ENCODE measurements at places on chromosomes 12 and 14.

DNA sequence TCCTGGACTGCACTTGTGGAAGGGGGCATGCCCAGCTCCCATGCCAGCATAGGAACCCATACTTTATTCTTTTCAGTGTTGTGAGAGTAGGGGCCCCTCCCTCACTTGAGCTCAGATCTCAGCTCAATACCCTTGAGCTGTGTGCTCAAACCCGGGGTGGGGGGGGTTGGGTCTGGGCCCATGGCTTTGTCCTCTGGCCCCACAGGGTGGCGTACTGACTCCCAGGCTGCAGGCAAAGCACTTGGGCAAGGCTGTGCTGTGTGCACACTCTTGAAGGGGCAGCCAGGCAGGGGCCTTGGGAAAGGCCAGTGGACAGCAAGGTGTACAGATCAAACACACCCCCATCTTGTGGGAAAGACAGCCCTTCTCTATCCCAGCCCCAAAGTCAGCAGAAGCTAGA lies 81.8 kb downstream of the WIF1 start:
- DNase-seq = no peak

DNA sequence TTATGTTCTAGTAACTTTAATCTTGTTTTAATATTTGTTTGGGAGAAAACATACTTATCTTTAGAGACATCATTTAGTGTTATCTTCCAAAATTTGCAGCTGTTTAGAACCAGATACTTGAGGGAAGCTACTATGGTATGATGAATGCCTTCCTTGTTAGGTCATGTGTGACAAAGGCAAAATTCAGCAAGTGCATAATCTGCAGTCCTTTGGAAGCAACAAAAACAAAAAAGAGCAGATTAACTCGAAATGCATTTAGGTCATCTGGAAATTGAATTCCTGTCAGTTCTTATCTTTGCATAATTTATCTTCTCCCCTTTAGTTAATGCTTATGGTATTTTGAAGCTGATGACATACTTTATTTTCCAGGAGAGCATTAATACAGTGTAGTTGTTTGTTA lies 3.5 kb downstream of the FBXO34 start:
- no peak for DNase-seq

DNA sequence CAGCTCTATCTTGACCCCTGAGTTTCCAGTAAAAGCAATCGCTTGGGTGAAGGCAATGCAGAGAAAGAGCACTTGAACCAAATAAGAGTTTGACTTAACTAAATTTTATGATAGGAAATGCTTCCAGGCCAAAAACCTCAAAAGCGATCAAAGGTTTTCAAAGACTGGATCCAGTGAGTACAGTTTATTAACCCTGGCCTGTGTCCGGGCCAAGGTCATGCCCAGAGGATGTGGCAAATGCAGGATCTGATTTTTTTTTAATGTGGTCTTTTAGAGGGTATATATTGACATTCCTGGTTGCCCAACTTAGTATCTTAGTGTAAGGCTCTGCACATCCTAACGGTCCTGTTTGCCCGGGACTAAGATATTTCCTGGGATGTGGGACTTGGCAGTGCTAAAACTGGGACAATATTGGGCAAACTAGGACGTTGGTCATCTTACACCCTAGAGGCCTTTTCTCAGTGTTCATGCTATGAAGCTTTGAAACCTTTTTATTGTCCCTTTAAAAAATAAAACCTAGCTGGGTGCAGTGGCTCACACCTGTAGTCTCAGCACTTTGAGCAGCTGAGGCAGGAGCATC lies 40.1 kb upstream of the TMED10 start:
- no peak for DNase-seq

DNA sequence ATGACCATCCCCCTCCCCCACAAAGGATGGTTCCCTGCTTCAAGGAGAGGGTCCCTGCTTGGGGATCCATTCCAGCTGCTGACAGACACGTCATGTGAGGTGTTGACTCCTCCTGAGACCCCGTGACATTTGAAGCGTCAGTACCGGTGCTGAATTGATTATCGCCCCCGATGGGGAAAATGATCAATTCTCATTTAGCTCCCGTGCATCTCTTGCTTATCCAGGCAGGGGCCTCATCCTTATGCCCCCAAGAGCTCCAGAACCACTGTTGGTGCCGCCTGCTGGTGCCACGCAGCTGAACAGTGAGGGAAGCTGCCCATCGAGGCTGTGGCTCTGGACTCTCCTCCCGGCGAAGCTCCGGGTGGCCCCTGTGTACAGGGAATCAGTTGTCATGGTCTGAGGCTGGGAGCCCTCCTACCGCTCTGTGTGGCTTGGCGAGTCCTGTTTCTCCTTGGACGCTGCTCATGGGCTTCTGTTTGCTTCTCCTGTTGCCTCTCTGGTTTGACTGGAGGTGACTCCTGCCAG lies 4.6 kb downstream of the KIF26A start:
- no peak for DNase-seq

GRCh38 chr12:117059156-117059555 lies 40.1 kb downstream of the TESC start:
- DNase-seq = no peak

GRCh38 chr14:99675951-99676350 lies 8.1 kb upstream of the CYP46A1 start:
- no peak for DNase-seq

DNA sequence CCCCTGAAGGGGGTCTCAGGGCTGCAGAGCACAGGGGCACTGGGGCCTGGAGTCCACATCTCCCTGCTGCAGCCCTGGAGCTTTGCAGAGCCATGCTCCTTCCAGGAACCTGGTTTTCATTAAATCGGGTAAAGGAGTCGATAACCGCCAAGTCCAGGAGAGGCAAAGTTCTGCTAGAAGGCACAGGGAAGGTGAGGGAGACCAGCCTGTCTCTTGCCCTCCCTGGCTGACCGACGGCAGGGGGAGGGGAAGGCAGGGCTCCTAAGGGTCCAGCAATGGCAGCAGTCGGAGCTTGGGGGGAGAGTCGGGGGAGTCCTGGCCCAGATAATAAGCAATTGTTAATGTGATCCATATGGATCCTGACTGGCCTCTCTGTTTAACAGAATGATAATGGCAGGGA lies 3.0 kb downstream of the FIGNL2 start:
- no peak for DNase-seq

DNA sequence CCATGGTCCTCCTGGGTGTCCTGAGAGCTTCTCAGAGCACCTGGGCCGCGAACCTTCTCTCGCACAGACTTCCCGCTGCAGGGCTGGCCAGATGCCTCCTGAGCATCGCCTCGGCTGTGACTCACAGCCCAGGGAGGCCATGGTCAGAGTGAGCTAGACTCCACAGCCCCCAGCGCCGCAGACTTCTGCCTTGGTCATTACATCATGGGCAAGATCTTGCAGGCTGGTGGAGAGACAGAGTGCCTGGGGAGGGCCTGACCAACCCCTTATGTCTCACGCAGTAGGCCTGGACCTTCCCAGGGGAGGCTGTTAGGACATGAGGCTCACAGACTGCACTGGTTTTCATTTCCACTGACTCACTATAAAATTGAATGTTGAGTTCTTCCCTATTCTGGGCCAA lies 41.8 kb downstream of the SMOC1 start:
- no peak for DNase-seq

DNA sequence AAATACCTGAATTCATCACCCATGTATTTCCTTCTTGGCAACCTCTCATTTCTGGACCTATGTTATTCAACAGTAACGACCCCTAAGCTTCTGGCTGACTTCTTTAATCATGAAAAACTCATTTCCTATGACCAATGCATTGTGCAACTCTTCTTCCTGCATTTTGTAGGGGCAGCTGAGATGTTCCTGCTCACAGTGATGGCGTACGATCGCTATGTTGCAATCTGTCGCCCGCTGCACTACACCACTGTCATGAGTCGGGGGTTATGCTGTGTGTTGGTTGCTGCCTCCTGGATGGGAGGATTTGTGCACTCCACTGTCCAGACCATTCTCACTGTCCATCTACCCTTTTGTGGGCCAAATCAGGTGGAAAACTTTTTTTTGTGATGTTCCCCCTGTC lies 356 bp downstream of the OR4Q2 start:
- DNase-seq = no peak

- no peak for DNase-seq
Measured at GRCh38 chr12:84912198-84913128, at the start of gene SLC6A15. Gene SLC6A15, minus strand, starts transcription at chr12:84912799. Its CDS starts 20,679 bp downstream, at chr12:84892120.

GRCh38 chr12:19002216-19002615 lies 127.3 kb upstream of the PLEKHA5 start:
- DNase-seq = no peak

DNA sequence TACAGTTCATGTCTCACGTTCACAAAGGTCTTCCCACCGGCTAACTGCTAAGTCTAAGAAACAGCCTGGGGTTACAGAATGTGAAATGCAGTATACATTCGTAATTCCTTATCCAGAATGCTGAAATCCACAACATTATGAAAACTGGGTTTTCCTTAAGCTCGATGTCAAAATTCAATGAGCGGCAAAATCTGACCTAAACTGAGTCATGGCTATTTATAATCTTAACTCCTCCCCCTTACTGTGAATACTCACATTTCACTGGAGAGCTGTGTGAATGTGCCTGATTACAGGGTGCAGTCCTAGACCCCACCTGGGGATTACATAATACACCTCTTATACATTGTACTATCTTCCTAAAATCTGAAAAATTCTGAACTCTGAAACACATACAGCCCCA lies 35.3 kb downstream of the STX2 start:
- DNase-seq = no peak

DNA sequence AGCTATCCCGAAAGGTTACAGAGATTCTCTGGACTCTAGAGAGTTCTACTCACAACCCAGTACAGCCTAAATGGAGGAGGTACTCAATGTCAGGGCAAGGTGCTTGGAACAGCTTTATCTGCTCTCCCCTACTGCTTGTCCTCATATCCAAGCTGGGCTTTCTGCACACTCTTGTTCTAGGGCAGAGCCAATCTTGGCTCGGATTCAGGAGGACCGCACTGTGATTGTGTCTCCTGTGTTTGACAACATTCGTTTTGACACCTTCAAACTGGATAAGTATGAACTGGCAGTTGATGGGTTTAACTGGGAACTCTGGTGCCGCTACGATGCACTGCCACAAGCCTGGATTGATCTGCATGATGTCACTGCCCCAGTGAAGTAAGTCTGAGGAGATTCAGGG lies 25.0 kb downstream of the GALNT8 start:
- no peak for DNase-seq

GRCh38 chr12:118436002-118436730 lies 59.8 kb downstream of the SUDS3 start:
- no peak for DNase-seq

- no peak for DNase-seq
Measured at GRCh38 chr12:27646149-27646548, 50.1 kb upstream of the REP15 start.

- no peak for DNase-seq
Measured at GRCh38 chr12:15854916-15855315, 27.3 kb upstream of the STRAP start.

GRCh38 chr12:1934068-1934467 lies 15.6 kb upstream of the CACNA2D4 start:
- DNase-seq = no peak

GRCh38 chr14:54146601-54147000 lies 190.0 kb upstream of the BMP4 start:
- DNase-seq = no peak

DNA sequence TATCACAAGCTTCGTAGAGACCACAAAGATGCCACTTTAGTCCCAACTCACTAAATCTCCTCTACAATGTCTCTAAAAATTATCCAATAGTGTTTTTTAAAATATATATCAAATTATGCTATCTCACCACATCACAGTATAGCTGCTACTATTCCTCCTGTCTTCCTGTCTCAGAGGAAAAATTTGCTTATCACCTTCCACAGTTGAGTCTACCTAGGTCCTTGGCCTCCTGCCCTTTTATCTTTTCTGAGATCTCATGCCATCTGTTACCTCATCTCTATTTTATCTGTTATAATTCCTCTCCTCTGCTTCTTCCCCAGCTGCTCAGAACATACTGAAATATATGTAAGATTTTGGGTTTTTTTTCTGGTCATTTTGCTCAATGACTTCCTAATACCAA lies 568.2 kb downstream of the DIO2 start:
- DNase-seq = no peak

All from cortex of kidney (tissue), 1 donor.